ENCODE measurements at places on chromosomes 5 and 9.

DNA sequence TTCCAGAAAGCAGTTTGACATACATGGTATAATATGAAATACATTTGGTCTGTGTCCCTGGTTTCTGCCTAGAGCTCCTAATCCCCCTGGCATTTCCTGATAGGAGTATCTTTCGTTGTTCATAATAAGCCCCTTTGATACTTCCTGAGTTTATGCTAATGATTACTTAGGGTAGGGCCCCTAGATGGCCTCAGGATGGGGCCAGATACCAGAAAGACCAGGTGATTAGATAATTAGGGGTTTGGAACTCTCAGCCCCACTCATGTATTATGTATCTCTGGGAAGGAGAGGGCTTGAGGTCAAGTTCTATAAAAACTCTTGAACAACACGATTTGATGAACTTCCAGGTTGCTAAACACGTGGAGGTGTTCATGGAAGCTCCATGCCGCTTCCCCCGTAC is 163.3 kb upstream of the ZNF608 start:
- DNase-seq: no peak

DNA sequence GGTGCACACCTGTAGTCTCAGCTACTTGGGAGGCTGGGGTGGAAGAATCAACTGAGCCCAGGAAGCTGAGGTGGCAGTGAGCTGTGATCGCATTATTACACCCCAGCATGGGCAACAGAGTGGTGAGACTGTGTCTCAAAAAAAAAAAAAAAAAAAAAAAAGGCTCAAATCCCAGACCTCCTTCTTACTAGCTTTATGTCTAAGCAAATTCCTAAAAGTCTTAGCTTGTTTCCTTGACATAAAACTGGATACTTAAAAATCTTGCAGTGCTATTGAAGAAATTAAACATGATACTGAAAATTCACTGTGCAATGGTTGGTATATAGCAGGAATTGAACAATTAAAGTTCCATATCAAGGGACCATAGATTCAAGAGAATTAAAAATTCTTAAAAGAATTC is 45.0 kb downstream of the PCDHGC5 start:
- DNase-seq: no peak

- no peak for DNase-seq
Measured at GRCh38 chr5:19615661-19616060, 372.3 kb downstream of the CDH18 start.

GRCh38 chr5:131096774-131097710 is 68.0 kb downstream of the HINT1 start:
- DNase-seq: no peak

- DNase-seq: no peak
Measured at GRCh38 chr9:93059715-93060578, 1.4 kb downstream of the SUSD3 start.

GRCh38 chr5:81826128-81826527 is 75.2 kb upstream of the SSBP2 start:
- DNase-seq: no peak

DNA sequence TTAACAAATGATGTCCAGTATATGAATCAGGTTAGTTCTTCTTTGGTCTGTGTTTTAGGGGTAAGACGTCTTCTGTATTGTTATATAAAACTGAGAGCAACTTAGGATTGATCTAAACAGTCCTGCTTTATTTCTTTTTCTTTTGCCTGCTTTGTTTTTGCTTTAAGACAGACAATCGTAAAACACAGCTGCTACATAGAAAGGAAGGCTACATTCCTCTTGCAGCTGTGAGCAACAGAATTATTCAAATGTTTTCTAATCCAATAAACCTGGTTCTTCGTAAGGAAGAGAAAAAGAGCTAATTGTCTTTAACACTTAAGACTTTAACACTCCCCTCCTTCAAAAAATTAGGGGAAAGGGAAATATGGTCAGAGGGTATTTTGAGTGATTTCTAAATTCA is 14.6 kb downstream of the FGF1 start:
- DNase-seq: no peak

DNA sequence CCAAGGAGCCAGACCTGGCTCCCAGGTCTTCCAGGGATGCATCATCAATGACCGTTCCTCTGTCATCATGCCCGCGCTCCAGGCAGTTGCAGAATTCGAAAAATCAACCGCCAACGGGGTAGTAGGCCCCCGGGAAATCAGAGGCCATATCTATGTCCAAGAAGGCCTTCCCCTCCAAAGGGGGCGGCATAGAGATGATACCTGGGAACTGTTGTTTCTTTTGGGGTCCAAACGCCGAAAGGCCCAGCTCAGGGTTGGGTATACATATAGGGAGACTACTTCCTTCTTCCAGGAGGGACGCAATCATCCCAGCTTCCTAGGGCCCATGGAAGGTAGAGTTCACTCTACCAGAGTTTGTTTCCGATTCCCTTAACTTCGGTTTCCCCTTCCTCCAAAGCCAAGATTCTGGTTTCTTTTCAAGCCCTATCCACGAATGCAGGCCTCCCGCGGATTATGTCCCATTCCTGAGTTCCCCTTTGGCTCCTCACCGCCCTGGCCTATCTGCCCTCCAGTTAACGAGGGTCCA is 754 bp downstream of the DCAF12 start:
- DNase-seq: no peak

DNA sequence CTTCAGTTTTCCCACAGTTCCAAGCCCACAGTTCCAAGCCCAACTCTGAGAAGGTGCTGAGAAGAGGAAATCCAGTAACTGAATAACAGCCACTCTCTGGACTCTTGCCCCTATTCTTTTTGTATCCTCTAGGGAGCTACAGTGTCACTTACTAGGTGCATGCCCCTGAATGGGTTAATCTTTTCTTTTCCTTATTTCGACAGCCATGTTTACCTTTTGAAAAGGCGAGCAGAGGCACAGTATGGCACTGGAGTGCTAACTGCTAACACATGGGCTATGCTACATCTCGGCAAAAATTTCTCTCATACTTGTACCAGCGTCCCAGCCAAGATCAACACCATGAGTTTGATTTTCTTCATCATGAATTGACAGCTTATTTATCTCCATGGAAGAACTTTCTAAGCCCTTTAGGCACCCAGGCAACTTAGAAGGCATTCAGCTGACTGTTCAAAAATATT is 222.6 kb downstream of the EBF1 start:
- DNase-seq: no peak

DNA sequence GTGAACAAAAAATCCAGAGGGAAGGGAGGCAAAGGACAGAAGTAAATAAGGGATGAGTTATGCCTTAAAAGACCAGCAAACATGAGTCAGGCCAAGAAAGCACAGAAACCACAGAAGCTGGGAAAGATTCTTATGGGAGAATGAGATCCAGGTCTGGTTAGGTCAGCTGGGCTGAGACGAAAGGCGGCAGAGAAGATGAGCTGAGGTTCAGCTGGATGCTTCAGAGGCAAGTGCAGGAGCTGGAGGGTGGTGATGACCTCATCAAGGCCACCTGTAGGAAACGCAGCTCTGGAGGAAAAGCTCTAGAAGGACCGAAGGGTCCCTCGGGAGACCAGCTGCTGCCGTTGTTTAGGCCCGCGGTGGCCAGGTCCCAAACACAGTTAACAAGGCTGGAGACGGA is 152.0 kb downstream of the MYO10 start:
- DNase-seq: no peak

DNA sequence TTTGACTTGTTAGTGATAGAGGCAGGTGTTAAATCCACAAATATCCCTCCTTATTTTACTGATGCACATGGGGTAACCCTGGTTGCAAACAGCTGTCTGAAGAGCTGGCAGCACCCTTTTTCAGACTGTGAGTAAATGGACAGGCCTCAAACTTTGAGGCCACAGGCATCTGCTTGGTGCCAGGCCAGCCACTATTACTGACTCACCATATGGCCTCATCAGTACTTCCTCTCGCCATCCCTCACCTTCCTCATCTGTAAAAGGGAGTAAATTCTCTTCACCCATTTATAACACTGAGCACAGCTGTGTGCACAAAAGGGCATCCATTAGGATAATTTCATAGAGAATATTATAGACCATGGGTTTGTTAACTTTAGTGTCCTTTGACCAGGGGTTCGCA is 11.9 kb upstream of the TNIP1 start:
- DNase-seq: no peak

DNA sequence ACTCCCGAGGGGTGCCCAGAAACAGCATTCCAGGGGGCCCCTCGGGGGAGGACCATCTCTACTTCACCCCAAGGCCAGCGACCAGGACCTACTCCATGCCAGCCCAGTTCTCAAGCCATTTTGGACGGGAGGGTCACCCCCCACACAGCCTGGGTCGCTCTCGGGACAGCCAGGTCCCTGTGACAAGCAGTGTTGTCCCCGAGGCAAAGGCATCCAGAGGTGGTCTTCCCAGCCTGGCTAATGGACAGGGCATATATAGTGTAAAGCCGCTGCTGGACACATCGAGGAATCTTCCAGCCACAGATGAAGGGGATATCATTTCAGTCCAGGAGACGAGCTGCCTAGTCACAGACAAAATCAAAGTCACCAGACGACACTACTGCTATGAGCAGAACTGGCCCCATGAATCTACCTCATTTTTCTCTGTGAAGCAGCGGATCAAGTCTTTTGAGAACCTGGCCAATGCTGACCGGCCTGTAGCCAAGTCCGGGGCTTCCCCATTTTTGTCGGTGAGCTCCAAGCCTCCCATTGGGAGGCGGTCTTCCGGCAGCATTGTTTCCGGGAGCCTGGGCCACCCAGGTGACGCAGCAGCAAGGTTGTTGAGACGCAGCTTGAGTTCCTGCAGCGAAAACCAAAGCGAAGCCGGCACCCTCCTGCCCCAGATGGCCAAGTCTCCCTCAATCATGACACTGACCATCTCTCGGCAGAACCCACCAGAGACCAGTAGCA is 83.9 kb downstream of the GOLPH3 start:
- no peak for DNase-seq

DNA sequence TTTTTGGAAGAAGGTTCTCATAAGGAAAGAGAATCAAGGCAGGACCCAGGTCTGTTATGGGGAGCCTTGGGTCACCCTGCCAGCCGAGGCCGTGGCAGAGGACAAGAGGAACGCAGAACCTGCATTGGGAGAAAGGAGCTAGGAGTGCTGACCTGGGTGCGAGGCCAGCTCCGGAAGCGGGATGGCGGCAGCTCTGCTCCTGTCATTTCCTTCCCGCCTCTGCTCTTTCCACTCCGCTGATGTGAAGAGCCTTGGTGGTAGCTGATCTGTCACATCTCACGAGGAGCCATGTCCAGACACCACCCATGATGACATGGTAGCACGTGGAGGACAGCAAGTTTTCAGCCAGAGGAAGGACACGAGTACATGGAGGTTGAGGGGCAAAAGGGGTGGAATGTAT is 109.5 kb upstream of the COL5A1 start:
- no peak for DNase-seq

GRCh38 chr9:81729135-81729534 is 39.8 kb upstream of the TLE1 start:
- no peak for DNase-seq

DNA sequence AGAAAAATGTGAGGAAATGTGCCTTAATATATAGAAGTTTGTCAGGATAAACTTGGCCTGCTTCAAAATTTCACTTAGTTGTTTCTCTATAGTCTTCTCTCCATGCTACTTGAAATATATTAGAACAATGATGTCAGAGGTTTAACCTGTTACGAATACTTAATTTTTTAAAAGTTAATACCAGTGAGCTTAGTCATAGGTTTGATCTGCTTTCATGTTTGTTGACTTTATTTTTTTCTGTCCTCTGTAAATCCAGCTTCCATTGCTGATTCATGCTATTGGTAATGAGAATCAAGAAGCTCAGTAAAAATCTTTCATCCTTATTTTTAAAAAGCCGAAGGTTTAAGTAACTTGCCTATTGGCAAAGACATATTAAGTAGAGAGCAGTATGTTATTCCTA is 27.9 kb downstream of the BDP1 start:
- DNase-seq: no peak

DNA sequence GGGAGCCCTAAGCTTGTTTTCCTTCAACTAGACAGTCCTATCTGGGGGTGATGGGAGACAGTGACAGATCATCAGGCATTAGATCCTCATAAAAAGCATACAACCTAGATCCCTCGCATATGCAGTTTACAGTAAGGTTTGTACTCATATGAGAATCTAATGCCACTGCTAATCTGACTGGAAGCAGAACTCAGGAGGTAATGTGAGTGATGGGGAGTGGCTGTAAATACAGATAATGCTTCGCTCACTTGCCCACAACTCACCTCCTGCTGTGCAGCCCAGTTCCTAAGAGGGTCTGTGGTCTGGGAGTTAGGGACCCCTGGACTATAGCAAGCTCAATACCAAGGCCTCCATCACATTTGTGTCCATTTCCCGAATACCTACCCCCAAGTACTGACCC is 260.5 kb downstream of the CDK5RAP2 start:
- DNase-seq: no peak

DNA sequence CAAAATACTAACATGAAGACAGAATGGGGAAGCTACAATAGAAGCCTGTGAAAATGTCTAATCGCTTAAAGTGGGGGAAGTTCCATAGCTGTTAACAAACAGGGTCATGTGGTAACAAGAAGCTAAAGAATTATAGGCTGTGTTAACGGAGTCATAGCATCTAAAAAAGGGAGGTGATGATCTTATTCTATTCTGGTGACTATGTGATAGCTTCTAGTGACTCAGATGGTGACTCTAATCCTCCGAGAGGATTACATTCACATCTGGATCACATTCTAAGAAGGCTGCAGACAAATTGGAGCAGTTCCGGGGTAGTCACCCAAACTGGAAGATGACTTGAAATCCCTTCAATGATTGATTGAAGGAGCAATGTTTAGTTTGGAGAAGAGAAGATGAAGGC is 142.1 kb downstream of the LIFR start:
- DNase-seq: no peak

GRCh38 chr9:78278177-78278777 is 18.6 kb upstream of the PSAT1 start:
- no peak for DNase-seq

GRCh38 chr9:71755869-71756268 is 12.4 kb downstream of the CEMIP2 start:
- no peak for DNase-seq

DNA sequence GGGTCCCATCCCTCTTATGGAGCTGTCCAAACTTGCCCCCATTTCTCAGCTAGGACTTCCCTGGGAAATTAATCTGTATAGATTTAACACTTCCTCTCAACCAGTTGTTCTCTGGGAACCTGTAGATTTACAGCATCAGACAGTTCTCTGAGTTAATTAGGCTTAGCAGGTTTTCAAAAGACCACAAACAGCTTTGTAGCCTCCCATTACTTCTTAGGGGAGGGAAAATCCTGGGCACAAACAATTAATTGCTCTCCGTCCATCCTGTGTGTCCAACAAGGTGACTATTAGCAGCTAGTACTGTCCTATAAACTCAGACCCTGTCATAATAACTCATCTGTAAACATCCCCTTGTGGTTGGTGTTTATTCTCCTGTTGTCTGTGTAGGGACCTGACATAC is 197.9 kb downstream of the GOLPH3 start:
- DNase-seq: no peak

GRCh38 chr5:173786286-173787187 is 101.6 kb upstream of the CPEB4 start:
- DNase-seq: no peak

DNA sequence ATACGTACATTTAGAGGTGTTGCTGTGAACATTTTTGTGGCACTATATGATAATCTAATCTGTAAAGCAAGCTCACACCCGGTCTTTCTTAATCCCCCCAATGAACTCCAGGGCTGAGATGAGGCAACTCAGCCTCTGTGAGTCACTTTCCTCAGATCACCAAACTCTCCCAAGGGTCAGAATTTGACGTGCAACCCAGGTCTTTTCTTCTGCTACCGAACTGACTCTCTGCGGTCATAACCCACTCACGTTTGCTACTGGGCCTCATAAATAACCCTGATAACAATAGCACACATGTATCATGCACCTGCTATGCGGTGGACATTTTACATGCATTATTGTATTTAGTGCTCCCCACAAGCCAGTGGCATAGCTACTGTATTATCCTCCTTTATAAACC is 153.1 kb downstream of the DROSHA start:
- DNase-seq: no peak
